ENCODE measurements at places on chromosomes 7 and 10.

GRCh38 chr10:116756277-116756676 is 13.9 kb upstream of the HSPA12A start:
- DNase-seq, result no peak

- no peak for DNase-seq
Observed at GRCh38 chr7:68247126-68247525, 1250.5 kb downstream of the TYW1 start.

- peak; percentile 49 for DNase-seq
Observed at GRCh38 chr7:99375070-99375807, 709 bp downstream of the ARPC1B start.

GRCh38 chr7:150989456-150989855 is 1.4 kb upstream of the NOS3 start:
- no peak for DNase-seq

- DNase-seq, result no peak
Observed at GRCh38 chr10:118873738-118874105, 119.0 kb upstream of the CACUL1 start.

GRCh38 chr10:5550621-5551530 is 26.1 kb downstream of the CALML3 start:
- DNase-seq, result no peak

- DNase-seq, result no peak
Observed at GRCh38 chr10:128716181-128716580, 590.0 kb upstream of the MKI67 start.

DNA sequence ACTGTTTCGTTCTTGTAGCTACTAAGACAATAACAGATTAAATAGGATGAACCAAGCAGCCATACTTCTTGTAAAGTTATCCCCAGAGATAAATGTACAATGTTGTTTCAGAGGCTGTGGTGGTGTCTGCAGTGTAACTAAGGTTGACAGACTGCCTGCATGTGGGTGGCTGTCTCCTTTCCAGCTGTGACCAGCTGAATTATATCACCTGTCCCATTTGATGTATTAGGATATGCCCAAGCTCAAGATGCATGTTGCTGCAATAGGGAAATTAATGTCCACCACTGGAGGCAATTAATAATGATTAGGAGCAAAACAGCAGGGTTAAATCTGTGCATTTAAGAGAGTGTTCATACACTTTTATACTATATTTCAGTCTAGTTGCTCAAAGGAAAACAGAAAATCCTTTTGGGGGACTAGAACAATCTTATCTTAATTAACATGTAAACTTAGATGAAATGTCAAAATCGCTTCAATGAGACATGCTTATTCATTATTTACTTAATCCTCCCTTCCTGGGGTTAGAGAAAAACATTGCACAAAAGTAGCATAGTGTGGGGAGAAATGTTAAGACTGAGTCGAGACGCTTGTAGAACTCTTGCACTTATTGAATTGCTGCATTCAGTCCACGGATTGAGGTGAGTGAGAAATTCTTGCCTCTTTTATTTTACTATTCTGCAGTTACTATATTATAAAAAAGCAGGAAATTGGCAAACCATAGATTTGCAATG is 269.0 kb downstream of the SNX10 start:
- DNase-seq, result no peak

GRCh38 chr10:123527151-123527550 is 139.0 kb upstream of the GPR26 start:
- no peak for DNase-seq

- DNase-seq, result no peak
Observed at GRCh38 chr10:100960251-100960650, 9.1 kb upstream of the SEMA4G start.

GRCh38 chr10:128017822-128018221 is 108.4 kb downstream of the MKI67 start:
- DNase-seq, result no peak

GRCh38 chr10:11183015-11183414 is 165.3 kb downstream of the CELF2 start:
- no peak for DNase-seq

DNA sequence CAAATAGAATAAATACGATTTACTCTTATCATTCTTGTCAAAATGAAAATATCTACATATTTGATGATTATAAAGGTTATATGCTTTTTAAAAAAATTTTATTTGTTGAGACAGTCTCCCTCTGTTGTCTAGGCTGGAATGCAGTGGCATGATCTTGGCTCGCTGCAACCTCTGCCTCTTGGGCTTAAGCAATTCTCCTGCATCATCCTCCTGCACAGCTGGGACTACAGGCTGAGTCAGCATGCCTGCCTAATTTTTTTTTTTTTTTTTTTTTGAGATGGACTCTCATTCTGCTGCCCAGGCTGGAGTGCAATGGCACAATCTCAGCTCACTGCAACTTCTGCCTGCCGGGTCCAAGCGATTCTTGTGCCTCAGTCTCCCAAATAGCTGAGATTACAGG is 48.9 kb downstream of the PUS7 start:
- no peak for DNase-seq

DNA sequence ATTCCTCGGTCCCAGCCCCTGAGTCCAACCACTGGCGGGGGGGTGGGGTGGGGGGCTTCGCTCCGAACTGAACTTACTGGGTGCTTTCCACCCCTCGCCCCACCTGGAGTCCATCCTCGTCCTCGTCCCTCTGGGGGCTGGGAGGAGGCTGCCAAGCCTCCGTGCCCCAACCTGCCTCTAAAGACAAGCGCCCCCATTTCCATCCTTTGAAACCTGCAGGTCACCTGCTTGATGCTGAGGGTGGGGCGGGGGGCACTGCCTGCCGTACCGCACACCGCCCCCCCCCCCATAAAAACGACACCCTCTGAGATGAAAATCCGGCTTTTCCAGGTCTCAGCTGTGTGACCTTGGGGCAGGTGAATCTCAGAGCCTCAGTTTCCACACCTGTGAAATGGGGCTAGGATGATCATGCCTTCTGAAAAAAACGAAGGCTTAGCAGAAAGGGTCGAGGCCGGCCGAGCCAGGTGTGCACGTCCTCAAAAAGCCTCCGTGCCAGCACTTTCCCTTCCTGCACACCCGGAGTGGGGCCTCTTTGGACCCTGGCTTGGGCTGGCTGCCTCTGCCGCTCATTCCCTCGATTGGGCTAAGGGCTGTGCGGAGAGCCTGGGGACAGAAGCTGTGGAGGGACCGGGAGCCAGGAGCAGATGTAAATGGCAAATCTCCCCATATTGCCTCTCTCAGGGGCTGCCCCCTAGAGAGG is 967 bp downstream of the ELFN1 start:
- DNase-seq, result no peak

- no peak for DNase-seq
Observed at GRCh38 chr10:78716043-78716660, 352.6 kb upstream of the ZMIZ1 start.

DNA sequence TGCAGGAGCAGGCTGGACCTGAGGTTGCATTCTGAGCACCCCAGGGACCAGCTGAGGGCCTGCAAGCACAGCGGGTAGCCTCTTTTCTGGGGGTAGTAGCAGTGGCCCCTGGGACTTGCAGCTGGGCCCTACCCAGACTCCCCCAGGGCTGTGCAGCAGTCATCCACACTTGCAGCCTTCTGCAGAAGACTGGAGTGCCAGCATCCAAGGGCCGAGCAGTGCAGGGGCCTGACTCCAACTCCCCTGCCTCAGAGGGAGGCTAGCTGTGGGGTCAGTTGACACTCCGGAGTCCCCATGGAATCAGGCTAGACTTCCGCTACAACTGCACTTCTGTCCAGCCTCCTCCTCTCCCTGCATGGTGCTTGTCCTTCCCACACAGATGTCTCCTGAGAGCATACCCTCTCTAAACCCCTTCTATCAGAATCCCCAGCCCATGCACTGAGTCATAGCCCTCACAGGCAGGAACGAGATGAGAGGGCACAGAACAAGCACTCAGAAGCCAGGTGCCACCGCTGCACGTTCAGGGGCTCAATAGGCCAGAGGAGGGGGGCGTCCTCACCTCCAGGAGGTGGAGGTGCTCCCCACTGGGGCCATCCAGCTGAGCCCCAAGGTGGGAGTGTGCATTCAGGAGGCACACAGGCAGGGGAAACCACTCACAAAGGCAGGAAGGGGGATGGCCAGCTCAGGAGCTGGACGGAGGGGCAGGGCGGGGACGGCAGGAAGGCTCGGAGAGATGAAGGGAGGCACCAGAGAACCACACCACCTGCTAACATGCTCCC is 7.5 kb downstream of the RASGEF1A start:
- no peak for DNase-seq

DNA sequence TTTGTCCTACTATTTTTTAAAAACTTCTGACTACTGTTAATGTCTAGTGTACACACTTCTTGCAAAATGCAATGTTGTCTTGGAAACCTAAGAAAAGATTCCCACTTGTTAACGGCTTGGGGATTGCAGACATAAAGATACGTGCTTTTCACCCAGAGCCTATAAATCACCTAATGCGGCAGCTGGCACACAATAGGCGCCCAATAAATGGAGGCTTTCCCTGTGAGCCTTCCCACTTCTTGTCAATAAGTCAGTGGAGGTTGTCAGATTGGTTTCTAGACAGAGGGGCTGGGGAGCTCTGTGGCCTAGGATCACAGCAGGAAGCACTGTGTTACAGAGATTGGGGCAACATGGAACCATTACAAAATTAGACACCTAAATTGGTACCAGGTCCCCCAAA is 74.7 kb downstream of the VSTM4 start:
- no peak for DNase-seq

DNA sequence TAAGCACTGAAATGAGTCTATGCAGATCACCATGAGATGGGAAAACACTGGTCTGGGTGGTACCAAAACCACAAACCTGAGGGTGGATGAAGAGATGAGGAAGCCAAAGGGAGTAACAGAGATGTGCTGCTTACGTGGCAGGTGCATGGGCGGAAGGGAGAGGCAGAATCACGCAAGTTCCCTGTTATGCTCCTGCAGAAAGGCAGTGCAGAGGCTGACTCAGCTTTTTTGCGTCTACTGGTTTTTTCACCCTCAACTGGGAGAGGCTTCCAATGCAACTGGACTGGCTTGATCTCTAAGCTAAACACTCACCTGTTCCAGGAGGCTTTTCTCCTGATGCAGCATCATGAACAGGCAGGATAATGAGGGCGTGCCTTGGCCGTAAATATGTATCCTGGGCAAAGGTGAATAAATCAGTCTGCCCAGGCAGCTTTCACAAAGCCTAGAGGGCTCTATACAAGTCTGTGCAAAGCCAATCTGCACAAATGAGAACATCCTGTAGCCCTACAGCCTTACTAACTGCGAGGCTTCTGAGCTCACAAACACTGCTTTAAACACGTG is 95.4 kb upstream of the AFAP1L2 start:
- peak; percentile 36 for DNase-seq

- no peak for DNase-seq
Observed at GRCh38 chr10:43865265-43866135, 216.8 kb upstream of the ZNF32 start.

GRCh38 chr7:128378637-128379036 is 17.1 kb upstream of the PRRT4 start:
- DNase-seq, result no peak

GRCh38 chr10:125602825-125603224 is 80.1 kb downstream of the TEX36 start:
- no peak for DNase-seq

- DNase-seq, result no peak
Observed at GRCh38 chr7:7662527-7662926, 22.0 kb downstream of the UMAD1 start.

GRCh38 chr7:38751416-38751815 is 120.2 kb upstream of the AMPH start:
- DNase-seq, result no peak

DNA sequence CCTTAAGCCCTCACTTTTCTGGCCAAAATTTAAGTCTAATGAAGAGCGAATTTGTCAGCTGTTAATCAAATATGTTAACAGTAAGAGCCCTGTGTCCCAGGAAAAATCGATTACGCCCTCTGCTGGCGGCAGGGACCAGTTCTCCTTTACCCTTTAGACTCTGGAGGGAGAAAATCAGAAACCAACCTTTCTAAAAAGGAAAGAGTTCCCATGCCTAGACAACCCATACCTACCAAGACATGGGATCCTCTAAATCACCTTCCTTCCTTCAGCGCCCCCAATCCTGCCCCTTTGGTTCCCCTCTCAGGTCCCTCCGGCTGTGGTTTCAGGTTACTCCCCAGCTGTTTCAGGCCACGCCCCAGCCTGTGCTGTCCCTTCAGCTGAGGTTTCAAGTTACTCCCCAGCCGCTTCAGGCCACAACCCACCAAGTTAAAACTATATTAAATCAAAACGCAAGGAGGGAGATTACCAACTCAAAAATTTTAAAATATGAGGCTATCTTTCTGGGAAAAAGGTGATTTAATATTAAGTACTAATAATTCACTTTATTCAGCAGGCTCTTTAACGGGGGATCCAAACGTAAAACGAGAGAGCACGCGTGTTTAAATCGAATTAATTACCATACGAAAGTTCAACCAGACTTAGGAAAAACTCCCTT is 1.4 kb upstream of the AKR1B15 start:
- DNase-seq, result peak; percentile 46

GRCh38 chr7:88278881-88279280 is 27.8 kb downstream of the STEAP4 start:
- DNase-seq, result no peak

DNA sequence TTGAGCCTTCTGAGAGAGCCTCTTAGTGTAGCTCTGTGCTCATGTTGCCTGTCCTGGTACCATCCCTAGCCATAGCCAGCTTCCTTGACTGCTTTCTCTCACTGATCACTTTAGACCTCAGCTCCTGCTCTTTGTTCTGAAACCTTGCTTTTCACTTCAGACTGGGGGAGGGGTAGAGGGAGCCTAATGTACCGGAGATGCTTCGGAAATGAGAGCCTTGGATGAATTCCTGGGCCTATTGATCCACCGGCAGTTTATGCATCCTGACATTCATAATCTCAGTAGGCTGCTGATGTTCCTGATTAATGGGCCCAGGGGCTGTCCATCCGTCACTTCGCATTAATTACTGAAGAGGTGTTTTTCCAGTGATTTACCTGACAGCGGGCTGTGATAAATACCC is 38.8 kb downstream of the R3HCC1L start:
- no peak for DNase-seq

DNA sequence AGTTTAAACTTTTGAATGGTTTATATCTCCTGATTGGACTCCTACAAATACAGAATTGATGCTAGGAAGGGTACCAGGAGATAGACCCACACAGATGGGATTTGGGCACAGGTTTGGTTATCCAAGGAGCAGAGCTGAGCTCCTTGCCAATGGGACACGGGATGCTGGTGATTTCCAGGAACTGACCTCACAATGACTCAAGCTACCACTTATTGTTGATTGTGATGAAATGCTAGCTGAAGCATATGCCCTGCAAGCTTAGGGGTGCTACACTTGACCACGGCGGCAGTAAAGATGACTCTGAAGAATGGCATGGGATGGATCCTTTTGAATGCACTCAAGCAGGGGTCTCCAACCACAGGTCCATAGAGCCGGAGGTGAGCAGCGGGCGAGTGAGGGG is 45.5 kb upstream of the VKORC1L1 start:
- DNase-seq, result no peak

- DNase-seq, result no peak
Observed at GRCh38 chr10:47207281-47207615, 92.7 kb upstream of the GDF10 start.

- DNase-seq, result no peak
Observed at GRCh38 chr7:36040679-36041078, 112.4 kb upstream of the EEPD1 start.

All from effector memory CD4-positive, alpha-beta T cell (primary cell).